Bronchial smooth muscle cell (primary cell): ENCODE measurements at places on chromosomes 2 and 18. TPM values are rescaled to one million over a fixed set of nuclear protein-coding genes. Genes with fewer than 3 reads are reported as not detected.

Gene TCF23
- not detected in 2 replicates for total RNA-seq

Gene PCARE
- not detected in 2 replicates for total RNA-seq

Gene COA5
- total RNA-seq: 48.1 and 54.4 TPM in 2 replicates

Gene POU3F3
- not detected in 2 replicates for total RNA-seq

Gene FRZB
- total RNA-seq: 0.17 and 0.32 TPM in 2 replicates

Gene ZAP70
- 0.09 and 0.16 TPM in 2 replicates for total RNA-seq

Gene FTCDNL1
- 1.1 and 1.2 TPM in 2 replicates for total RNA-seq

Gene DSG4
- not detected in 2 replicates for total RNA-seq

Gene SULT1C4
- 0.16 TPM in 1 of 2 replicates, not detected in the other for total RNA-seq

Gene LTBP1
- 715 and 836 TPM in 2 replicates for total RNA-seq

Gene FEV
- total RNA-seq: not detected in 2 replicates

Gene RAPH1
- total RNA-seq: 7.4 and 15.6 TPM in 2 replicates

Gene ARPC2
- 164 and 232 TPM in 2 replicates for total RNA-seq

Gene CHRNA1
- not detected in 2 replicates for total RNA-seq

Gene RTP5
- not detected in 2 replicates for total RNA-seq

Gene UGP2
- total RNA-seq: 36.1 and 78.3 TPM in 2 replicates

Gene TFPI
- 103 and 147 TPM in 2 replicates for total RNA-seq

Gene LINC00305
- total RNA-seq: not detected in 2 replicates

Gene SCN3A
- 0.17 and 0.47 TPM in 2 replicates for total RNA-seq

Gene TMEM247
- not detected in 2 replicates for total RNA-seq

Gene RGPD3
- under 0.01 TPM in 2 replicates for total RNA-seq

Gene COL3A1
- 2,857 and 3,691 TPM in 2 replicates for total RNA-seq

Gene RTKN
- 17.8 and 18.1 TPM in 2 replicates for total RNA-seq

Gene TUBB8B
- not detected in 2 replicates for total RNA-seq

Gene ANKRD30B
- under 0.01 TPM in 1 of 2 replicates, not detected in the other for total RNA-seq

Gene ASAP2
- 18.6 and 20.1 TPM in 2 replicates for total RNA-seq

Gene RESP18
- not detected in 2 replicates for total RNA-seq

Gene CYP27C1
- under 0.01 TPM in 1 of 2 replicates, not detected in the other for total RNA-seq

Gene TMX3
- total RNA-seq: 65.1 and 68.4 TPM in 2 replicates

Gene AGXT
- not detected in 2 replicates for total RNA-seq

Gene ANKRD62
- total RNA-seq: not detected in 2 replicates
